ENCODE measurements at places on chromosomes 5 and 9.

DNA sequence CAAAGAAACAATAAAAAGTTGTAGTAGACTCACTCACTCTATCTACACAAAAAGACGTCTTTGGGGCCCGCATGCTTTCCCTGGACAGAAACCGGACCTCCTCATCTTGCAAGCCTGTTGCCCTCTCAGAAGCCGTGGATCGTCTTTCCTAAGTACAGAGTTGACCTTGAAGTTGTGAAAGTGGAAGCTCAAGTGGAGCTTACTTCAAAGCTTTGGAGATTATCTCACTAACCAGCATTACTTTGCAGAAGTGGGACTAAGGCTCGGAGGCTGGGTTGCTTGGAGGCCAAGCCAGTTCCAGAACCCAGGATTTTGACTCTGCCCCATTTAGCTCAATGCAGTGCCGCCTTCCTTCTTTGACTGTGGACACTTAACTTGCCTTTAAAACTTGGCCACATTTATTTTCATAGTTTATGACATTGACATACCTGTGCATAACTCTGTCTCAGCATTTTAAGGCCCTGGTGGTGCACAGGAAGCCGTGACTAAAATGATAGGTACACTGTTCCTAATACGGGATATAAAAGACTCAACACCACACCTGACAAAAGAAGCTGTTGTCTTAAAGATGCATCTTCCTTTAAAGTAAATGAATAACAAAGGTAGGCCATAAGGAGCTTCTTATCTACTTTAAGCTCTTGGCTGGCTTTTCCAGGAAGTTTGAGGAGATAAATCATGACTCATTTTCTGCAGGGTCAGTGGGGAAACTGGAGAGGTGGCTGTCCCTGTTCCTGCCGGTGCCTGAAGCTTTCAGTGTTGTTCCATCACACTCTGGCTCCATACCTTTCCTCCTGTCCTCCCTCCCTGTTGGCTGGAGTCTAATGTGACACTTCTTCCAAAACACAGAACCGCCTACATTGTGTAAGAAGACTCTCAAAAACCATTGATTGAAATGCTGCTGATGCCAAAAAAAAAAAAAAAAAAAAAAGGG, 10.7 kb downstream of the SLC25A25 start:
- peak; percentile 62 for DNase-seq

- no peak for DNase-seq
Observed at GRCh38 chr9:129100383-129101169, 10.0 kb downstream of the CRAT start.

DNA sequence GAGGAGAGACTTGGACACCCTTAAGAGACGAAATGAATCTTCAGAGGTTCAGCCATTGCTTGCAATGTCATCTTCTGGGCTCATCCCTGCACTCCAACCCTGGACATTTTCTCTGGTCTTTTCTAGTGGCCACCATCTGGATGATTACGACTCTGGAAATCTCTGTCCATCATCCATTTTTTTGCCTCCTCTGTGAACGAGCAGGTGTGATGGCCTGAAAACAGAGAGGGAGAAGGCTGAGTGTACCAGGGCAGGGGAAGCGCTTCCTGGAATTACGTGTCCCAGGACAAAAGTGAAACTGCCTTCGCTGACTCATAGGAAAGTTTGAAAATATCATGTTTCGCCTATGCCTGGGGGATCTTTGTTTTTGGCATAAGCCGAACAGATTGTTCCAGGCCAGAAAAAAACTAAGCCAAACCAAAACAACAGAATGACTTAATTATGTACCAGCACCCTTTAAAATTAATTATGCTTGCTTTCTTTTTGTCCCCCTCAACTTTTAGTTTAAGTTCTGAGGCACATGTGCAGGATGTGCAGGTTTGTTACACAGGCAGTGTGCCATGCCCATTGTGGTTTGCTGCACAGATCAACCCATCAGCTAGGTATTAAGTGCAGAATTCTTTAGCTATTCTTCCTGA, 31.9 kb downstream of the ANKRD33B start:
- DNase-seq: peak; percentile 40

GRCh38 chr5:56545016-56545415, 270.3 kb upstream of the MAP3K1 start:
- no peak for DNase-seq

- DNase-seq: no peak
Observed at GRCh38 chr5:137231540-137231939, 267.6 kb downstream of the SPOCK1 start.

- DNase-seq: no peak
Observed at GRCh38 chr9:135515083-135515951, 5.9 kb upstream of the LCN1 start.

DNA sequence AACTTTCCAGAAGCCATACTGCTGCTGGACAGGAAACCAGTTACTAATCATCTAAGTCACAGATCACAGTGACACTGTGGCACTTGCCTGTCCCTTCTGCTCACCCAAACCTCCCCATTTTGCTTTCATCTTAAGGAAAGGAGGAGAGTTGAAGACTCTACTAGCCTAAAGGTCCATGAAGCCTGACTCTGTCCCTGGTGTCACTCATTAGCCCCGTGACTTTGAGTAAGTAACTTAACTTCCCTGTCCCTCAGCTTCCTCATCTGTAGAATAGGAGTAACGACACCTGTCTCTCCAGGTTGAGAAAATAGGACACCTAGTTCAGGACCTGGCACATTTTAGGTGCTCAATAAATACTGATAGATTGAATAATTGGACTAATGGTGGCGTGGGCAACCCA, 536 bp upstream of the SLC6A7 start:
- DNase-seq: no peak

DNA sequence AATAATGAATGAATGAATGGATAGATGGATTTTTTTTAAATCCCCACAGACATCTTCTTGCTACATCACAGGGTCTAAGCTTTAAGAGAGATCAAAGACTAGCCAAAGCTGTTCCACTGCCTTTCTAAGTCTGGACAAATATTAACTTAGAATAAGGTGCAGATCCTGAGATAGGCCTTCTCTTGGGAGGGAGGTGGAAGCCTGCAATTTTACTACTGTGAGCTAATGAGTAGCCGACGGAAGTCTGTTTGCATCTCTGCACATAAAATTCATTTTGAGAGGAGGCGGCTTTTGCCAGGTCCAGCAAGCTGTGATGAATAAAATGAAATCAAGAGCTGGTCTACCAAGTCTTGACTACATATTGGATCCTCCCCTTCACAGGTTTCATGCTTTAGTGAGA, 484.9 kb downstream of the TMEM38B start:
- DNase-seq: no peak

GRCh38 chr9:18692268-18692667, 218.3 kb downstream of the ADAMTSL1 start:
- DNase-seq: no peak

DNA sequence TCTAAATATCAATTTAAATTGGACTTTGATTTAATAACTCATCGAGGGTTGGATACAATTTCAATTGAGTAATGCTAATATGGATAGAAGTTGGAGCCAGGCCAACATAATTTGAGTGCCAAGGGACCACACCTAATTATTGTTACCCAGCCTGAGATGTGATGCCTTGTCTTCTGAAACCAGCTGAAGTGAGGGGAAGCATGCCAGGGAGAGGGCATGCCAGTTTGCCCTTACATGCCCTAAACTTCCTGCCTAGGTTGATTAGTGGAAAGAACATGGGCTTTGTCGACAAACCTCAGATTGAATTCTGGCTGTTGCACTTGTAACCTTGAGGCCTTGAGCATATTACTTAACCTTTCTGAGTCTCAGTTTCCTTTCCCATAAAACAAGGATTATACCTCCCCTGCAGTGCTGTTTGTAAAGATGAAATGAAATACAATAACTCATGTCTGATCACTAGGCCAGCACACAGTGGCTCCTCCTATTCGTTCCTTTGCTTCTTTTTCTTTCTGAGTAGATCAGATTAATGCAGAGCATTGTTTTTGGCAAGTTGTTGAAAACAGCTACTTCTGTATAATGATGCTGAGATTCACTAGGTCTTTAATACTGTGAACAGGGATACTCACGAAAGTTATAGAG, 412.8 kb downstream of the TLE4 start:
- DNase-seq: no peak

- no peak for DNase-seq
Observed at GRCh38 chr9:138105123-138105415, 227.5 kb downstream of the CACNA1B start.

DNA sequence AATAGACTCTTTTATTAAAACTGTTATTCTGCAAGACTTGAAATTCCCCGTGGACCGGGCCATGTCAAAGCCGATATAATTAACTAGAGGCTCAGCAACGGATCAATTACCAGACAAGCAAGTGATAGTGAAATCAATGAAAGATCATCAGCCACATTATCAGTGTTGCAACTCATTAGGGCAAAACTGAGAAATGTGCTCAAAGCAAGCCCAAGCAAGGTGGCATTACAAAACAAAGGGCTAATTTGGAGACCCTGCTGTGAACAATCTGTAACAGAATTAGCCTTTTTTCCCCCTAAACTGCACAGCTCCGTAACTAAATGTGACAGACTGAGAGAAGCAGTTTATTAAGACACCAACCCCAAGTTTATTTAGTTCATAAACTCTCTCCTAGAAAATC, 140.3 kb downstream of the BNC2 start:
- no peak for DNase-seq

DNA sequence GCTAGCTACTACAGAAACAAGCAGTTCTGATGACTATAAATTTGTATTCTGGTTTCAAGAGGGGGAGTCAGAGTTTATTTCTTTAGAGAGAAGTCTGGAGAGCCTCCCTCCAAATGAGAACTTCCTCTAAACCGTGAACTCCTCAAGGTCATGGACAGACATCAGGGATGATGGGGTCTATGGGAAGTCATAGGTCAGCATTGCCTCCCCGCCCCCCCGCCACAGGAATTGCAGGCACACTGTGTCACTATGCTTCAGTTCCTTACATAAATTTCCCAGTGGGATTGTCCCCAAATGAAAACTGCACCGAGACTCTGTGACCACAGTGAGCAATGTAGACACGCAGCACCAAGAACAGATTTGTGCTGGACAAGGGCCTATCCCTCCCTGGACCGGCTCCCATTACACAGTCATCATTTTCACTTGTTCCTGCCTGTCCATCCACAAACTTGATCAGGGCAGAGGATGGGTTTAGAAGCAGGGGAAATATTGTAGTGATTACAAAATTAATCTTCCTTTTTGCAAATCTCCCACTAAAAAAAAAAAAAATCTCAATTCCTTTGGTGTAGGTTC, 300.3 kb downstream of the EFNA5 start:
- no peak for DNase-seq

- no peak for DNase-seq
Observed at GRCh38 chr9:97565262-97565661, 63.8 kb downstream of the TMOD1 start.

DNA sequence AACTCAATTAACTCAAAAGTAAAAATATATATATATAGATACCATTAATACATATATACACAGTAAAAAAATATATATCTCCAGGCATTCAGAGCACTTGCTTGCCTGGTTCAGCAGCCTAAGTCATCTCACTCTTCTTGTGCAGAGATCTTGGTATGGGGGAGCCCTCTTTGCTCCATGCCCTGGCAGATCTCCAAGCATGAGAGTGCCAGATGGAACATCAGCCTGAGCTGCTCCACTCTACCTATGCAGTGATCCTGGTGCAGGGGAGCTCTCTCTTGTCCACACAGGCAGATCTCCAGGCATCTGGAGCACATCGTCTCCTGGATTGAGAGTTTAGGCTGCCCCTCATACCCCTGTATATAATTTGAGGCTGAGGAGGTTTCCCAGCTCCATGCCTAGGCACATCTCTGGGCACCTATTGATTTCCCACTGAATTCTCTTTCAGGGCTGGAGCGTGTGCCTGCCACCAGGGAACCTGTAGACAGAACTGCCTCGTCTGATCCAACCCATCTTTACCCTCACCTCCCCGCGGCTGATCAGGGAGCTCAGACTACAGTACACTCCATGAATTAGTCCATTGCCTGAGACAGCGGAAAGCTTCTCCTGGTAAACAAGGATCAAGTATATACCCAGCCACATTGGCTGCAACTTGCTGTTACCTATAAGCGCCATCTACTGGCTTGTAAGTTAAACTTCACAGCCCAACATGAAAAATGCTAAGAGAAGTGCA, 342.4 kb upstream of the GRIA1 start:
- DNase-seq: peak; percentile 39

DNA sequence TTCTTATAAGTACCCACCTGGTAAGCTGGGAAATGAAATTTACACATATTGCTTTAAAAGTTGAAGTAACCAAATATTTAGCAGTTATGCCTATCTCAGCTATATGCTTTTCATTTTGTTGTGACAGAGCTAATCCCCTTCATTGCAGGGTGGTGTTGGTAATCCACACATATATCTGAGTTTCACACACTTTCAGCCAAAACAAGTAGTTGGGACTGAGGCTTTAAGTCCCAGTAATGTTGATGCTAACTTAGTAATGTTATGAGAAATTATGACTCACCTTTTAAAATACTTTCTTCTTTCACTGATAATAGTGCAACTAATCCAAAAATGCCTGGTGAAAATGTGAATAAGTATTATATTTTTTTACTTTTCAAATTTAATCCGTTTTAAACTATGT, 19.2 kb upstream of the RICTOR start:
- DNase-seq: no peak

- no peak for DNase-seq
Observed at GRCh38 chr5:126383246-126383645, 40.0 kb upstream of the GRAMD2B start.

- DNase-seq: no peak
Observed at GRCh38 chr9:92820964-92821363, 56.3 kb upstream of the BICD2 start.

GRCh38 chr9:15843931-15844330, 291.1 kb downstream of the CCDC171 start:
- no peak for DNase-seq

DNA sequence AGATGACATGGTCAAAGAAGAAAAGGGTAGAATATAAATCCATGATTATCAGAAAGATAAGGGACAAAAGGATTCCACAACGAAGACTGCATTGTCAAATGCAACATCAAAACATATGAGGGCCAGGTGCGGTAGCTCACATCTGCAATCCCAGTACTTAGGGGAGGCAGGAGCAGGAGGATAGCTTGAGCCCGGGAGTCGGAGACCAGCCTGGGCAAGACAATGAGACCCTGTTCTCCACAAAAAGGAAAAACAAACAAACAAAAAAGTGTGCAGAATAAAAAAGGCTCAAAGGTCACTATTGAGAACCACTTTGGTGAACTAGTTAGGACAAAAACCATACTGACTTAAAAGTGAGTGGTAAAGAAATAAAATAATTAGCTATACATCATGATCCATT, 60.2 kb upstream of the NR5A1 start:
- DNase-seq: no peak

DNA sequence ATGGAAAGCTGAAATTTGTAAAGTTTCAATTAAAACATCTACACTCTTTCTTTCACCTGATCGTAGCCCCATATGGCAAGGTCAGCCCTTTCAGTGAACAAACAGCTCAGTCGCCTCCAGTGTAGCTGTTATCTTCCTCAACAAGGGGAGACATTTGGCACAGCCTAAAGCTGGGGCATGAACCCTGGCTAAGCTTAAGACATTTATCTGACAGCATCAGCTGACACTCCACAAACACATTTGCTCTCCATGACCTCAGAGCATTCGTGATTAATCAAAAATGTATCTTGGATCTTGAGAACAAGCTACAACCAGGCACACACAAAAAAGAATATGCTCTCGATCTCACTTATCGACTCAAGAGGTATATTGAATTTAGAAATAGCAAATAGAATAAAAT, 67.3 kb downstream of the POU5F2 start:
- no peak for DNase-seq

GRCh38 chr5:67431191-67431590, 234.6 kb upstream of the CD180 start:
- DNase-seq: no peak

GRCh38 chr5:107253246-107253645, 417.5 kb downstream of the EFNA5 start:
- DNase-seq: no peak

- DNase-seq: no peak
Observed at GRCh38 chr9:31573561-31573960, 810.9 kb upstream of the ACO1 start.

Data from body of pancreas (tissue), 4 donors.